ENCODE measurements at places on chromosomes 13 and 19.

- no peak for DNase-seq
Measured at GRCh38 chr19:33410915-33411401, 37.4 kb downstream of the CEBPG start.

GRCh38 chr19:13782537-13782936 lies 8.3 kb downstream of the C19orf53 start:
- DNase-seq, result no peak

DNA sequence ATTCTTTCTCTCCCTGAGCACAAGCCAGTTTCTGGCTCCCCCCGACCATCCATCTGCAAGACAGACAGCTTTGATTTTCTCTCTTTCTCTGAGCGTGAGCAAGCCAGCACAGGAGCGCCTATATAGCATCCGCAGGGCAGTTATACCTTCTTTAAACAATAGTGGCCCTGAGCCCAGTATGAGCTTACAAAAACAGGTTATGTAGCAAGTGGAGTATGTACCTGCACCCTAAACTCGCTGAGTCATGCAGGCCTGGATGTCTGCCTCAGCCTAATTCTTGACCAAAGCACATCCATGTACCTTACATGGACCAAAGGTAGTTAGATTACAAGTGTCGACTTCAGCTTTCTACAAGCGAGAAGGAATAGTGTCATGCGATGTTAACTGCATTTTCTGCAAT lies 61.7 kb downstream of the RAP2A start:
- DNase-seq, result no peak

DNA sequence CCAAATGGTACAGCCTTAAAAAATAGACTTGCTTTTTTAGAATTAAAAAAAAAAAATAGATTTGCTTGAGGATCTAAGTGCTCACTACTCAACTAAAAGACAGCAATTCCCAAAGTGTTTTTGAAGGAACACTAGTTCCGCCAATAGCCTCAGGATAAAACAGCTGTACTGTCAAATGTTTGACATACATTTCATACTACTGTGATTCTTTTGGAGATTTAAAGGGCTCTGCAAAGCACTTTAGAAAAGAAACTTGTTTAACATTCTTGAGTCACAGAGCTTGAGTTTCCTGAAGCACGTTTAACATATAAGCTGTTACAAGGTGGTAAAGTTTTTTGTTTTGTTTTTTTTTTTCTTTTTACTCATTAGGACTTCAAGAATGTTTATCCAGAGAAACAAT lies 23.1 kb upstream of the KLF5 start:
- no peak for DNase-seq

- no peak for DNase-seq
Measured at GRCh38 chr13:97435323-97435722, 1.4 kb downstream of the RAP2A start.

GRCh38 chr13:71515744-71516038 lies 351.3 kb downstream of the DACH1 start:
- no peak for DNase-seq

GRCh38 chr19:56110515-56111448 lies 10.3 kb downstream of the ZNF787 start:
- no peak for DNase-seq

DNA sequence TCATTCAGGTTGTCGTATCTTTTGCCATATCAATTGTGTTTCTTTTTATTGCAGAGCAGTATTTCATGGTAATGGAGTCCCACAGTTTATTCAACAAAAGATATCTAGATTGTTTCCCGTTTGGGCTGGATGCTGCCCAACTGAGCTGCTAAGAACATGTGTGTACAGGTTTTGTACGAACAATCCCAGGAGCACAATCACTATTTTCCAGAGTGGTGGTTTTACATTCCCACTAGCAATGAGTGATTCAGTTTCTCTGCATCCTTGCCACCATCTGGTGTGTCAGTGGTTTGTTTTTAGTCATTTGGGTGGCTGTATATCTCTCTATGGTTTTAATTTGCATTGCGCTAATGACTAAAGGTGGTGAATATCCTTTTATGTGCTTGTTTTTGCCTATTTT lies 52.7 kb upstream of the ZDHHC20 start:
- DNase-seq, result no peak

GRCh38 chr13:110331362-110331761 lies 24.3 kb downstream of the COL4A2 start:
- no peak for DNase-seq

DNA sequence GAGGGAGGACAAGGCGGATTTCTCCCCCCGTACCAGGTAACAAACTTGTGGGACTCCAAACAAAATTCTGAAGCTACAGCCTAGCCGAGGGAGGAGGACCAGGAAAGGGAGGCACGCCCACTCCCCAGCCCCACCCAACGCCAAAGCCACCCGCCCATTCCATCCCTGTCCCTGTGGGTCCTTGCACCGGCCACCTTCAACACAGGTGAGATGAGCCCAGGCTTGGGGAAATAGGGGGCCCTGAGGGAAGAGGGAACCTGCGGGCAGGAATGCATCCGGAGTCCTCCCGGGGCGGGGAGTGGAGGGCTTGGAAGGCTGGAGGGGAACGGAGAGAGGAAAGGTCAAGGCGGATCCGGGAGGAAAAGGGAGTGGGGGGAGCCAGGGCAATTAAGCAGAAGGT lies at the start of gene BEST2:
BEST2 (plus strand) TSS at position 157 of the 400 bp plus-strand sequence. CDS start 802 bp downstream, outside the sequence.
- DNase-seq, result no peak

DNA sequence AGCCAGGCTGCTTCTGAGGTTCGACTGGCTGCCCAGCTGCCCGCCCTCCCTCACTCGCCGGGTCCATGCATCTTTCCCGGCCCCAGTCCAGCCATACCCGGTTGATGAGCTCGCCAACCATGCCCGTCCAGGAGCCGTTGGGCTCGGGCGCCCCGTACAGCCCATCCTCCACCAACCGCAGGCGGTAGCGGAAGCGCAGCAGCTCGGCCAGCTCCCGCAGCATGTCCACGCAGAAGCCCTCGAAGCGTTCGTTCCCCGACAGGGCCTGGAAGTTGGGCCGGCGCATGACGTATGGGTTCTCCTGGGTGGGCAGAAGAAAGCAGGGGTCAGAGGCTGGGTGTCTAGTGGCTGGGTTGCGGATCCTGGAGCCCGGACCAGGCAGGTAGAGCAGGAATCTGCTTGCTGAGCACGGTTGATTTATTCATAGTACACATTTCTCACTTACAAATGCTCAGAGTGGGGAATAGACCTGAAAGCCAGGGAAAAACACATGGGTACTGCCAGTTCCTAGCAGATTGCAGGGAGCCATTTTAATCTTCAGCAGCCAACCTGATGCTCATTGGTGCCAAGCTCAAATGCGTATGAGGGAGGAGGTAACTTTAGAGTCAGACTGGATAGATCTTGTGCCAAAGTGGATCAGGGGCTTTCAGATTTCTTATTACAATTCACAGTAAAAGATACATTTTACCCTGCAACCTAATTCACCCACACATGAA lies 27.4 kb downstream of the GRIK5 start:
- no peak for DNase-seq

GRCh38 chr13:45951724-45952123 lies 100.2 kb upstream of the SIAH3 start:
- no peak for DNase-seq

DNA sequence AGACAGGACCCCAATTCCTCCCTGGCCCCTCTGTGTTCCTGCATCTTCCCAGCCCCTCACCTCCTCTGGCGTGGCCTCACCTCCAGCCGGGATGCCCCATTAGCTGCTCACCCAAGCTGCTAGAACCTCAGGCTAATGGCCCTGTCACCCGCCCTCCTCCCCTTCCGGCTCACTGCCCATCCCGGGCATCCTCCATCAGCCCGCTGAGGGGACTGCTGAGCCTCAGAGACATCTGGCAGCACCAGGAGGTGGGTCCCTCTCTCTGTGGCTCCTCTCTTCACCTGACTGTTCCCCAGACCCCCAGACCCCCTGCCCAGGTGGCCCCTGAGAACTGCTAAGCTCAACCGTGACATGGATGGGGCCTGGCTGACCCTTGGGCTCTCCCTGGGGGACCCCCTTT lies 2.9 kb downstream of the FFAR1 start:
- DNase-seq, result no peak

DNA sequence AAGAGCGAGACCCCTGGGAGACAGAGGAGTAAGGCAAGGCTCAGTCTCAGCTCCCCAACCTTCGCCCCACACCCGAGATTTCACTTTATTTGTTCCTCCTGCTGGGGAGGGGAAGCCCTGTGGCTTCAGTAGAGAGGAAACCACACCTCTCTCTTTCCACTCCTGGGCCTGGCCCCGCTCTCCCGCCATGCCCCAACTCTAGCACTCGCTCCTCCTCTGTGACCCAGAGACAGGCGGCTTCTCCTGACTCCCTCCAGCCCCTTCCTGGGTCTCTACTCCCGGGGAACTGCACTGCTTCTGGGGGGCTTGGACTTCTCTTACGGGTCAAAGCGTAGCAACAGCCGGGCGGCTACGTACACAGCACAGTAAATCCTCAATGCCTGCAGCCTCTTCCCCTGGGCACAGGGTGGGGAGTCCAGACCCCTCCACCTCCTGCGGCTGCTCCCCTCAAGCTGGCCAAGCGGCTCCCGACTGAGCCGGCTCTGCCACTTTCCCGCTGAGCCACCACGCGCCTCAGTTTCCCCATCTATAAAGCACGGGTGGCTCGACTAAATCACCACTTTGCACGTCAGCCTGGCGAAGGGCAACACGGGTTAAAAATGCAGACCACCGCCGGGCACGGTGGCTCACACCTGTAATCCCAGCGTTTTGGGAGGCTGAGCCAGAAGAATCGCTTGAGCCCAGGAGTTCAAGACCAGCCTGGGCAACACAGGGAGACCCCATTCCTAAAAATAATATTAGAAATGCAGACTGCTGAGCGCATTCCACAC lies 1.4 kb downstream of the RNF126 start:
- no peak for DNase-seq

- DNase-seq, result no peak
Measured at GRCh38 chr19:35645680-35646511, 2.2 kb upstream of the COX6B1 start.

DNA sequence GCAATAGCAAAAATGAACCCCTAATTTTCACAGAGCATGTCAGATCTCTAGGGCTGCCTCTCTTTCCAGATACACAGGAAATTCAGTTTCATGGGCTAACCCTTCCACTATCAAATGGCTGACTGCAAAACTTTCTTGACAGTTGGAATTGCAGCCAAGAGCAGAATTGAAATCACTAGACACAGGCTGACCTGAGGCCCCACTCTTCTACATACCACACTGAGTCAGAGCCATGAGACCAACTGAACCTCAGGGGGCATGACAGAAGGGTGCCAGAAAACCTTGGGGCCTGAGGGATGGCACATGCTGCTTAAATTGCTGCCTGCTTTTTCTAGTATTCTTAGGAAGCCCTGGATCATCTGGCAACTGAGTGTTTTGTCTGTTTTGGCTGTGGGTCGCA lies 1.7 kb upstream of the DLEU7 start:
- DNase-seq, result peak; percentile 3

- DNase-seq, result no peak
Measured at GRCh38 chr19:31351056-31351854, 2.0 kb upstream of the TSHZ3 start.

DNA sequence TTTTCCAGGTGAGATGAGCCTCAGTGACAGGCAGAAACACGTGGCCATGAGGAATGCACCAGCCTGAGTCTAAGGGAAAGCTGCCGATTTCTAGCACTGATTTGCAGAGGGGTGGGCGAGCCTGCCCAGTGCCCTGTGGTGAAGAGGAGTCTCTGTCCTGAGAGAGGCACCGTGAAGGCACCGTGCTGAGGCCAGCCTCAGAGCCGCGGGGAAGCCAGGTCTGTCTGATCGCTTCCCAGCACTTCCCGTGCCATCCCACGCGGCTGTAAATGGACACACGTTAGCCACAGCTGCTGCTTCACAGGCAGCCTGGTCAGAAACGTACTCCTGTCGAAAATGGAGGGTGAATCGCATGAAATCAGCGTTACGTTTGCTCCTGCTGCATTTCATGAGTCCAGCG lies 79.8 kb downstream of the ATP11A start:
- DNase-seq, result no peak

DNA sequence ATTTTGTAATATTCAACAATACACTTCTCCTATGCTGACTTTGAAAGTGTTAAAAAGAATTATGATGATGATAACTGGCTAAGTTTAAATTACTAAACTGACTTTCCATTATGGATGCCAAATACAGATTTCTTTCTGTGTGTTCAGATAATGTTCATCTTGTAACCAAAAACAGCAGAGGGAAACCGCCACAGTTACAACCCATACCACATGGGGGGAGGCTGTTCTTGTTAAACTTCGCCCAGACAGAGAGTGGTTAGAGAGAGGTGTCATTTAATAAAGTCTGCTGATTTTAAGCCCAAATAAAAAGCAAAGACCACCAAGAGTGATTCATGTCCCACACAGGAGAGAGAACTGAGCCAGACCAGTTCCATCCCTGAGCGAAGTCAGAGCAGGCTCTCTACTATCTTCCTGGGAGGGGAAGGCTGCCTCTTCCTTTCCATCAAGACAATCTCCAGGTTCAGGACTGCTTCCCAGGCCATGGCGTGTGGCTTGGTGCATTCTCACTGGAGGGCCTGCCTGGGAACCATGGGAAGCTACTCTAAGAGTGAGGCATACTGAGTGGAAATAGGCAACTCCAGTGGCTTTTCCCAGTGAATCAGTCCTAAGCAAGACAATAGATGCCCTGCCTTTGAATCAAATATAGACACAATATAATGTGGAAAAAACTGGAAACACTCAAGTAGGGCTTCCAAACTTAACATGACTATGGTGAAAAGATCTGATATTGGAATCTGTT lies 18.2 kb downstream of the EFNB2 start:
- no peak for DNase-seq

DNA sequence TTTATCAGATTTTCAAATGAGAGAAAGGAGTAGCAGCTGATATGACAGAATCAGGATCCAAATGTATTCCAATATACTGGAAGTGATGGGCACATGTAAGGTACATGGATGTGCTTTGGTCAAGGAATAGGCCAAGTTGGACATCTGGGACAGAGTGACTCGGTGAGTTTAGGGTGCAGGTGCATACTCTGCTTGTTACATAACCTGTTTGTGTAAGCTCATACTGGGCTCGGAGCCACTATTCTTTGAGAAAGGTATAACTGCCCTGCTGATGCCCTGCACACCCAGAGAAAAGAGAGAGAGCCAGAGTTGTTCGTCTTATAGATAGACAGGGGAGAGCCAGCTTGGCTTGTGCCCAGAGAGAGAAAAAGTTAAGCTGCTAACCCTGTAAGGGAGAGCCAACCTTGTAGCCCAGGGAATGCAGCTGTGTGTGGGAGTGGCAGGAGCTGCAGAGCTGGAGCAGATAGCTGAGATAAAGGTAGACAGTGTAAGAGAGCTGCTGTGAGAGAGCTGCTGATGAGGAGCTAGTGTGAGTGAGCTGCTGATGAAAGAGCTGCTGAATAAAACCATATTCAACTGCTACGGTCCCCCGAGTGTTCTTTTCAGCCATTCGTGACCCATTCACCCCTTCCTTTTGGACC lies 40.7 kb upstream of the N4BP2L1 start:
- no peak for DNase-seq

- peak; percentile 28 for DNase-seq
Measured at GRCh38 chr13:44932850-44933251, 56.4 kb downstream of the NUFIP1 start.

DNA sequence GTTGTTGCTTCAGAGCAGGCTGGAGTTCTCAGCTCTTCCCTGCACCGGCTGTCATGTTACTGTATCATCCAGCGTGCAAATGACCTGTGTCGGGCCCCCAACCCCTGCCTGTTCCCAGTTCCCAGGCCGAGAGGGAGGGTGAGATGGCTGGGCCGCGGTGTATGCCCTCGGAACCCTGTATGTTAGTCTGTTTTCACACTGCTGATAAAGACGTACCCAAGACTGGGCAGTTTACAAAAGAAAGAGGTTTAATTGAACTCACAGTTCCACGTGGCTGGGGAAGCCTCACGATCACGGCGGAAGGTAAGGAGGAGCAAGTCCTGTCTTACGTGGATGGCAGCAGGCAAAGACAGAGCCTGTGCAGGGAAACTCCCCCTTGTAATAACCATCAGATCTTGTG lies 10.9 kb downstream of the TMEM255B start:
- no peak for DNase-seq

- no peak for DNase-seq
Measured at GRCh38 chr19:40702337-40703012, 12.0 kb upstream of the NUMBL start.

Measured in GM04504 (cell line).